ENCODE measurements at places on chromosomes 6 and 20.
A peak's percentile ranks its signal among the peaks of the same experiment; 100 is the strongest.

- DNase-seq = no peak
Observed at GRCh38 chr6:15672818-15673217, 10.0 kb upstream of the DTNBP1 start.

- DNase-seq = no peak
Observed at GRCh38 chr20:63017076-63017825, 10.5 kb upstream of the BHLHE23 start.

- DNase-seq = peak; percentile 86
Observed at GRCh38 chr6:130778946-130779657, 48.1 kb upstream of the SMLR1 start.

DNA sequence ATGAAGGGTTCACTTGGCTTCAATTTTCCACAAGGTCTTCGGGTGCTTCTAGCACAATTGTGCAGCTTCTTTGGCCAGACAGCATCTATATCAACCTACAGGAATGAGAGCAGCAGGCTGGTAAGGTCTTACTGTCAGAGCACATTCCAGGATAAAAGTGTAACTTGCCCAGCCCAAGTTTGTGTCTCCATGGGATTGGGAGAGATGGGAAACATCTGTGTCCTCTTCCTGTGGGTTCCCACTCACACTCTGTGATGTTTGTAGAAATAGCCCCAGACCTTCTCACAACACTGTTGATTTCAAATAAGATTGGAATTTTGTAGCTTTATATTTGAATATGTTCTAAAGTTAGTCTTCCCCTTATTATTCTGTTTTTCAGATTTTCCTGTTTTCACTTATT is 83.4 kb upstream of the RGS17 start:
- DNase-seq = no peak

DNA sequence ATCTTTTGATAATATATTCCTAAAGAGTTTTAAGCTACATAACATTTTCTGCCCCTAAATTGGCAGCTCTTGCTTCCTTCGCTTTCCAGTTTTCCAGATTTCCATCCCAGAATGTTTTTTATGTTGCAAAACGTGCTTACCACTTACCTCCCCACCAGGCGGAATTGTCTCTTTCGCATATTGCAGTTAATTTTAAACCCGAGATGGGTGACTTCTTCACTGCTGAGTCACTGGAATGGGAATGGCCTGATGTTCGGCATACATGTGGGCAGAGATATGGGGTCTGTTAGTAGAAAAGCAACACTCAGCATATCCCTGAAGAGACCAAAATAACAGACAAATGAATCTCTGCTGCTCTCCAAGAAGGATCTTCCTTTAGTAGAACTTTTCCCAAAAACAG is 491.2 kb downstream of the PREX1 start:
- DNase-seq = peak; percentile 67

- DNase-seq = no peak
Observed at GRCh38 chr6:1610497-1611321, 994 bp downstream of the FOXC1 start.

- peak; percentile 95 for DNase-seq
Observed at GRCh38 chr6:26556263-26557070, 18.3 kb downstream of the HMGN4 start.

GRCh38 chr20:19024296-19025035 is 188.0 kb upstream of the SLC24A3 start:
- no peak for DNase-seq

- DNase-seq = peak; percentile 71
Observed at GRCh38 chr6:130965656-130966055, 97.4 kb downstream of the EPB41L2 start.

DNA sequence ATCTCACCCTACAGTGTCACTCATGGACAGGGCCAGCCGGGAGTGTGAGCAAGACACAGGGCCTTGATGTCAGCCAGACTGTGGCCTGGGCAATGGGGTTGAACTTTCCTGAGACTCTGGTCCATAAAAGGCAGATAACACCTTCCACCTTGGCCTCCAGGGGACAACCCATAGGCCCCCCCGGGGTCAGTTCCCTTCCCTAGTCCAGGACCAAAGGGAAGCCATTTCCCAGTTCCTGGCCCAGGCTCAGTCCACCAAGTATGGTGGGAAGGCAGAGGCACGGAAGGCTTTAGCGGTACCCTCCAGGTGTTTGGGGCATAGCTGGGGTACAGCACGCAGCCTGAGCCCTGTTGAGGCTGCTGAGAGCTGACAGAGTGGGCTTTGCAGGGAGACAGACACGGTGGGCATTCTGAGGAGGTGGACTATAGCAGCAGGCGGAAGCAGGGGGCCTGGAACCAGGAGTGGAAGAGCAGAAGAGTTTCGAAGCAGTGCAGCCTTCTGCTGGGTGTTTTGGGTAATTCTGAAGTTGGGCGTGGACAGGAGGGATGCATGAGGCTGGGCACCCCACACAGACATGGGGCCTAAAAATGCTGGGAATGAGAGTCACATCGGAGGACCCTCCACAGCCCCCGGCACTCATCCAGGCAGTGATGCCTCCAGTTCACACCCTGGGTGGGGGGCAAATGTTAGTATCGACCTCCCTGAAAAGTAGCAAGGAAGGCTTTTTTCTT is 43.9 kb upstream of the CD93 start:
- DNase-seq = no peak

GRCh38 chr6:40176152-40176551 is 241.9 kb upstream of the MOCS1 start:
- no peak for DNase-seq

GRCh38 chr20:36974660-36975059 is 23.2 kb upstream of the SAMHD1 start:
- no peak for DNase-seq

DNA sequence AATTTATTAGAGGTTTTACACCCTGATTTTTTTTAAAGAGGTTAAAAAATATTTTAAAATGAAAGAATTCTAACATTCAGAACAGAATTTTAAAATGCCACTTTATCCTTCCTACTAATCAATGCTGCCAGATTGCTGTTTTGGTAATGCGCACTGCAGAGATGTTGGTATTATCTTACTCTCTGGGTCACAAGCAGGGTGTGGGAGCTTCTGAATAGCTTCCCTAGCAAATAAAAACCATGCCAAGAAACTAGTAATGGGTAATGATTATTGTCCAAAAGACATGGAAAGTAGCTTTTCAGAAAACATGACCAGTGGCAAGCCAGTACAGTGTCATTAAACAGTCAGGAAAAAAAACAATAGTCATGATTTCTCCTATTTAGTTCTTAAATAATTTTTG is 205.4 kb downstream of the TPBG start:
- DNase-seq = no peak

DNA sequence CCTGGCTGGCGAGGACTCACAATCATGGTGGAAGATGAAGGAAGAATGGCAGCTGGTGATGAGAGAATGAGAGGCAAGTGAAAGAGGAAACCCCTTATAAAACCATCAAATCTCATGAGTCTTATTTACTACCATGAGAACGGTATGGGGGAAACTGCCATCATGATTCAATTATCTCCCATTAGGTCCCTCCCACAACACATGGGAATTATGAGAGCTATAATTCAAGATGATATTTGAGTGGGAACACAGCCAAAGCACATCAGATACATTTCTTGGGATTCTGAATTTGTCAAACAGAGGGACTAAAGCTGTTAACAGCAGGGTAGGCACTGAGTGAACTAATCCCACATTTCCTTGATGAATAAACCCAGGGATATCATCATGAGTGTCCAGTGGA is 116.2 kb upstream of the PLCB4 start:
- DNase-seq = peak; percentile 60

- no peak for DNase-seq
Observed at GRCh38 chr20:57749869-57750268, 40.1 kb upstream of the PMEPA1 start.

GRCh38 chr6:47069156-47069555 is 27.0 kb upstream of the ADGRF1 start:
- DNase-seq = no peak

- no peak for DNase-seq
Observed at GRCh38 chr20:10805764-10806163, 132.0 kb upstream of the JAG1 start.

- peak; percentile 71 for DNase-seq
Observed at GRCh38 chr6:69584913-69585729, 211.7 kb downstream of the LMBRD1 start.

DNA sequence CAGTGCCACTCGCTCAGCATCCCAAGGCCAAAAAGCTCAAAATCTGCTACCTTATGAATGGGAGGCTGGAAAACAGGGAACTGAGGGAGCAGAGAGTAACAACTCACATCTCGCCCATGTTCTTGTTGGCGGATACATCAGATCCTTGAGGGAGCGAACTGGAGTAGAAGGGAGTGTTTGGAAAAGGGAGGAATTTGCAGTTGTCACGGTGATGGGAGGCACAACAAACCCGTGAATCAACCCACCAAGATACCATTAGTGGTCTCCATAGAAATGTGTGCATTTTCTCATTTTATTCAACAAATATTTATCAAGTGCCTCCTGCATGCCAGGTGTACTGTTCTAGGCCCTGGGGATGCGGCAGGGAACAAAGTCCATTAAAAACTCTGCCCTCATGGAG is 212.1 kb downstream of the EYA2 start:
- DNase-seq = no peak

DNA sequence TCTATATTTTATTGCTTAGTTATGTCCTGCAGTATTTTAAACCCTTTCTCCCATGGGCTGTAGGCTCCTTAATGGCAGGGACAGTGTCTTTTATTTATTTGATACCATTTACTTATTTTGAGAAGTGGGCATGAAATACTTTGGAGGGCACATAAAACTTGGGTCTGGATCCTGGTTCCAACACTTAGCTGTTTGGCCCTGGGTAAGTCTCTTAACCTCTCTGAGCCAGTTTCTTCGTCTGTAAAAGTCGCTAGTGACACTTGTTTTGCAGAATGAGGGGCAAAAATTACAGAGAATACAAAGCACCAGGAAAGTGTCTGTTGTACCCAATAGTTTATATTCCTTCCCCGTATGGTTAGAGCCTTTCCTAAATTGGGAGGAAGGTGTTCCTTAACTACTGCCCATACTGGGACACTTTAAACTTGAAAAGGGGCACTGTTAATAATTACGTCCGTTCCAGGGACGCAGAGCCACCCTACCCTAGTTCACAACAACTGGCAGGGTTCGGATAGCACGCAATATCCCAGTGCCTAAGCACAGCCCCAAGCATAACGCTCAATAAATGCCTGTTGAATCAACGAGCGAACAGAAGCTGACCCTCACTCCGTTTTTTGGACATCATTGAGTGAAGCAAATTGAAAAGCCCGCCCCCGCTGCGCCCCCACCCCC is 6.0 kb upstream of the ARMC12 start:
- DNase-seq = no peak

- DNase-seq = no peak
Observed at GRCh38 chr6:5246141-5247097, 14.3 kb downstream of the LYRM4 start.

GRCh38 chr6:81857812-81858211 is 105.3 kb upstream of the TENT5A start:
- no peak for DNase-seq

DNA sequence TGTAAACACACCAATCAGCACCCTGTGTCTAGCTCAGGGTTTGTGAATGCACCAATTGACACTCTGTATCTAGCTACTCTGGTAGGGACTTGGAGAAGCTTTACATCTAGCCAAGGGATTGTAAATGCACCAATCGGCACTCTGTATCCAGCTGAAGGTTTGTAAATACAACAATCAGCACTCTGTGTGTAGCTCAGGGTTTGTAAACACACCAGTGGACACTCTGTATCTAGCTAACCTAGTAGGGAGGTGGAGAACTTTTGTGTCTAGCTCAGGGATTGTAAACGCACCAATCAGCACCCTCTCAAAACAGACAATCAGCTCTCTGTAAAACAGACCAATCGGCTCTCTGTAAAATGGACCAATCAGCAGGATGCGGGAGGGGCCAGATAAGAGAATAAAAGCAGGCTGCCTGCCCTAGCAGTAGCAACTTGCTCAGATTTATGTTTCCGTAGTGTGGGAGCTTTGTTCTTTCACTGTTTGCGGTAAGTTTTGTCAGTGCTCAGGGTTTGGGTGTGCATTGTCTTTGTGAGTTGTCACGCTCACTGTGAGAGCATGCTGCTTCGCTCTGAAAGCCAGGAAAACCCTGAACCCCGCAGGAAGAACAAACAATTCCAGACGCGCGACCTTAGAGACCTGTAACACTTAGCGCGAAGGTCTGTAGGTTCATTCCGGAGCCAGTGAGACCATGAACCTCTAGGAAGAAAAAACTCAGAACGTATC is 37.0 kb downstream of the RIOK1 start:
- no peak for DNase-seq

GRCh38 chr20:62087227-62087626 is 21.5 kb upstream of the TAF4 start:
- DNase-seq = no peak

DNA sequence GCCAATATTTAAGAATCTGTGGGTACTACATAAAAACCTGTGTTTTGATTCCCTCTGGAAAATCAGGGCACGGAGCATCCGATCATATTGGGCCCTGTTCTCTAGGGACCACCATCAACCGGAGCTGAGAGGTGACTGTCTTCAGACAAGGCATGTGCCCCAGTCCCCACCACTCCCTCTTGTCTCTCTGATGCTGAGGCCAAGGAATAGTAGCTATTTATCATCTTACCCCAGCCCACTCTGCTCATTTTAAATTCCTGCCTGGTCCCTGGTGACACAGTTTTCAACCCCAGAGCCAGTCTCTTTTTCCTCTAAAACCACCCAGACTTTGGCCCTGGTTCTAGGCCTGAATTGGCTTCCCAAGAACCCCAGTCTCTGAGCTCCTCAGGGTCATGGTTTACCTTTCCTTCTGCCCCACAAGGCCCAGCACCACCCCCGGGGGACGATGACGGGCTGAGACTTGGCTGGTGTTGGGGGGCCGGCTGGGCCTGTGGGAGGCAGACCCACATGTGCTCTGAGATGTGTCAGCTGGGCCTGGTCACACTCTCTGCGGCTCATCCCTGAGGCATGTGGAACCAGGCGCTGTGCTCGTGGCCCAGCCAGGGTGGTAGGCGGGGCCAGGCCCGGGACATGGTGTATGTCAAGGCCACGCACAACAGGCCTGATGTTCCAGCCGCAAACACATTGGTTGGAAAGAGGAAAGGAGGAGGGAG is 114.4 kb downstream of the CEBPB start:
- peak; percentile 97 for DNase-seq

- no peak for DNase-seq
Observed at GRCh38 chr20:62935968-62936585, 1.9 kb upstream of the GID8 start.

DNA sequence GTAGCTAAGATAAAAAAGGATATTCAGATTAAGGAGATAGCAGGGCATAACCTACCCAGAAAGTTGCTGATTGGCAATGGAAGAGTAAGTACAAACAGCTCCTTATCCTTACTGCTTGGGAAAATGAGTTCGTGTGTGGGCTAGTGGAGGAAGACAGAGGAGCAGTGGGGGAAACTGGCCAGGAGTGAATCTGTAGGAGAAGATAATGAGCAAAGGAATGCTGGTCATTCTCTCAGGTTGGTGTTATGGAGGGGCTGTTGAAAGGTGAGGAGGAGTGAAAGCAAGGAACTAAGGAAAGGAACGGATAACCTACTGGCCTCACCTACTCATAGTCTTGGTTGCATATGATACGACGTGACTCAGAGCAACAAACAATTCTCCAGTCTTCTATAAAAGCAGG is 7.3 kb upstream of the GJB7 start:
- DNase-seq = no peak

DNA sequence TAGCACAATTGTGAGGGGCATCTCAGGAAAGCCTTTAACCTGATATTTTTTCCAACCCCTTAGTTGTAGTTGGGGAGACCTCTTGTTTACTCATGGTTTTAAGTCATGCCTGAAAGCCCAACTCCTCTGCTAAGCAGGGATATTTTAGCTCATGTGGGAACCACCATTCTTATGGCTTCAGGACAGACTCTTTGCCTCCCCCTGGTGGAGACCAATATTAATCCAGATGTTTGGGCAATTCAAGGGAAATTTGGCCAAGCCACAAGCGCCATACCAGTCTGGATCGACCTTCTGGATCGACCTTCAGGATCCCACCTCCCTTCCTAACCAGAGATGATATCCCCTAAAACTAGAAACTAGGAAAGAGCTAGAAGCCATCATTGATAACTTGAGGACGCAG is 211.2 kb downstream of the C6orf118 start:
- no peak for DNase-seq
